ENCODE measurements at places on chromosomes 16 and 17.

- DNase-seq = no peak
Measured at GRCh38 chr17:27276653-27277156, 17.2 kb upstream of the WSB1 start.

- DNase-seq = no peak
Measured at GRCh38 chr16:35344012-35344762, 1884.8 kb downstream of the TP53TG3F start.

GRCh38 chr16:29820730-29821642 is 724 bp downstream of the MVP start:
- DNase-seq = no peak

DNA sequence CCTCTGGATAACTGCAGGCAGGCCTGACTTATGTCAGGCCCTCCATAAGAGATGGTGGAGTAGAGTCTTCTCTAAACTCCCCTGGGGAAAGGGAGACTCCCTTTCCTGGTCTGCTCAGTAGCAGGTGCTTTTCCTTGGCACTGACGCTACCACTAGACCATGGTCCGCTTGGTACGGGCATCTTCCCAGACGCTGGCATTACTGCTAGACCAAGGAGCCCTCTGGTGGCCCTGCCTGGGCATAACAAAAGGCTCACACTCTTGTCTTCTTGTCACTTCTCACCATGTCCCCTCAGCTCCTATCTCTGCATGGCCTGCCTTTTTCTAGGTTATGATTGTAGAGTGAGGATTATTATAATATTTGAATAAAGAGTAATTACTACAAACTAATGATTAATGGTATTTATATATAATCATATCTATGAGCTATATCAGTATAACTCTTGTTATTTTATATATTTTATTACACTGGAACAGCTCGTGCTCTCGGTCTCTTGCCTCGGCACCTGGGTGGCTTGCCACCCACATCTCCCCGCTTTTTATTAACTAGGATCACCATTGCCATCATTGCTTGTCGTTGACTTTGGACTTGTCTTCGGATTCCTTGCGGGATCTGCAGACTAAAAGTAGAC is 59.8 kb upstream of the ARL4D start:
- DNase-seq = peak; percentile 52

GRCh38 chr16:27520982-27521673 is 28.6 kb downstream of the GTF3C1 start:
- DNase-seq = no peak

- no peak for DNase-seq
Measured at GRCh38 chr17:81338274-81339190, 43.4 kb upstream of the SLC38A10 start.

DNA sequence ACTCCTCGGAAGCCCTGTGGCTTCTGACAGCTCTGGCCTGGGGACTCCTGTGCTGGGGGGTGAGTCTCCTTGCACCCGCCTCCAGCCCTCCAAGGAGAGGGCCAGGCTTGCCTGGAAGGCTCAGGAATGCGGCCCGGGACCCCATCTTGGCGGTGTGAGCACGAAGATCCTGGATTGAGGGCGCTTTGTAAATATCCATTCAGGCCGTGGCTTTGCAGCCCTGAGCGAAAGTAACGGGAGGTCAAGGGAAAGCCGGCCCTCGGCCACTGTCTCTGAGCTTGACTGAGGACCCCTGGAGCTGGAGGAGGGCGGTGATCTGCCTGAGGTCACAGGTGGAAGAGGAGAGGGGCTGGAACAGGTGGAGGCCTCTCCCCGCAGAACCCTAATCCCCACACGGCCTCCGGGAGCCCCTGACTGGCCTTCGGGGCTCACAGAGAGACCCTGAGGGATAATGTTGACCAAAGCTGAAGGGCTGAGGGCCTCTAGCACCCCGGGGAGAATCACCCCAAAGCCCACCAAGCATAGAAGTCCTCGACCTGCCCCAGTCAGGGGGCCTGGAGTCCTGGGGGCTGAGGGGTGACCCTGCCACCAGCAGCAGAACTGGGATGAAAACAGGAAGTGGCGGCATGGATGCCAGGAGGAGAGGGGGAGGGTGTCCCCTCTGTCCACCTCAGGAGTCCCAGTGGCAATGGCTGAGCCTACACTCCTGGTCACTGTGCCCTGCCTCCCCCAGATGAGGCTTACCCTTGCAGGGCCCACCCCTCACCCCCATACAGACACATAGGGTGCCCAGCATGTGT is 8.3 kb upstream of the RASD1 start:
- no peak for DNase-seq

DNA sequence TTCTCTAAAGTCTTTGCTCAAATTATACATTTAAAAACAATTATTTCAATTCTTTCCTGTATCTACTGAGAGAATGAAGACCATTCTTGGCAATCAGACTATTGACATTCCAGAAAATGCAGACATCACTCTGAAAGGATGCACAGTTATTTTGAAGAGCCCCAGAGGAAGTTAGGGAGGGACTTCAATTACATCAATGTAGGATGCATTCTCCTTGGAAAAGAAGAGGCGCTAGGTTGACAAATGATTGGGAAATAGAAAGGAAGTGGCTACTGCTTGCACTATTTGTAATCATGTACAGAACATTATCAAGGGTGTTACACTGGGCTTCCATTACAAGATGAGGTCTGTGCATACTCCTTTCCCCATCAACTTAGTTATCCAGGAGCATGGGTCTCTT is 74.3 kb downstream of the SSH2 start:
- DNase-seq = no peak

GRCh38 chr17:36928471-36929345 is 8.6 kb upstream of the LHX1 start:
- DNase-seq = no peak

GRCh38 chr16:9049241-9049640 is 42.2 kb upstream of the HAPSTR1 start:
- no peak for DNase-seq

- no peak for DNase-seq
Measured at GRCh38 chr17:2825253-2825970, 29.2 kb downstream of the RAP1GAP2 start.

DNA sequence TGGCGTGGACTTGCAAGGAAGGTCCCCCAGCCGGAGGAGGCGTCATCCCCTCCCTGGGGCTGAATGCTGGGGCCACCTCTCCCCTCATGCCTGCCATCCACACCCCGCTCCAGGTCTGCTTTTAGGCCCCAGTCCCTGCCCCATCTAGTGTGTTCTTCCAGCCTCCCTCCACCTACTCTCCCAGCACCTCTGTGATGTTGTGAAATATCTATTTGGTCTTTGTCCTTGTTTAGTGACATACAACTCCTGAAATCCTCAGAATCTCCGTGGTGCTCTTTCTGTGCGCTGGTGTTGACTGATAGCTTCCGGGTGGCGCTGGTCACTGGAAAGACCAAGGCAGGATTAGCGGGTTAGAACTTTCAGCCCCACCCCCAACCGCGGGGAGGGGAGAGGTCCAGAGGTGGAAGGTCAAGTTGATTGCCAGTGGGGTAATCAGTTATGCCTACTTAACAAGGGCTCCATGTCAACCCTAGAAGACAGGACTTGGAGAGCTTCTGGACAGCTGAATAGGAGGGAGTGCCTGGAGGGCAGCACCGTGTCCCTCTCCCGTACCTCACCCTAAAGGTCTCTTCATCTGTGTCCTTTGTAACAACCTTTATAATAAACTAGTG is 10.1 kb downstream of the TBC1D24 start:
- DNase-seq = no peak

GRCh38 chr17:8868092-8868491 is 618 bp upstream of the PIK3R6 start:
- no peak for DNase-seq

DNA sequence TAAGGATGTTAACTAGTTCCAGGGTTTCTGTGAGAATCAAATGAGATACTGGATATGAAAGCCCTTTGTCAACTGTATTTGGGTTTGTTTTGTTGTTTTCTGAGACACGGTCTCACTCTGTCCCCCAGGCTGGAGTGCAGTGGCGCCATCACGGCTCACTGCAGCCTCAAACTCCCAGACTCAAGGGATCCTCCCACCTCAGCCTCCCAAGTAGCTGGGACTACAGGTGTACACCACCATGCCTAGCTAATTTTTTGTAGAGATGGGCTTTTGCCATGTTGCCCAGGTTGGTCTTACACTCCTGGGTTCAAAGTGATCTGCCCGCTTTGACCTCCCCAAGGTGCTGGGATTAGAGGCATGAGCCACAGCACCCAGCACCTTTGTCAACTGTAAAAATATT is 8.9 kb downstream of the SUPT4H1 start:
- no peak for DNase-seq

DNA sequence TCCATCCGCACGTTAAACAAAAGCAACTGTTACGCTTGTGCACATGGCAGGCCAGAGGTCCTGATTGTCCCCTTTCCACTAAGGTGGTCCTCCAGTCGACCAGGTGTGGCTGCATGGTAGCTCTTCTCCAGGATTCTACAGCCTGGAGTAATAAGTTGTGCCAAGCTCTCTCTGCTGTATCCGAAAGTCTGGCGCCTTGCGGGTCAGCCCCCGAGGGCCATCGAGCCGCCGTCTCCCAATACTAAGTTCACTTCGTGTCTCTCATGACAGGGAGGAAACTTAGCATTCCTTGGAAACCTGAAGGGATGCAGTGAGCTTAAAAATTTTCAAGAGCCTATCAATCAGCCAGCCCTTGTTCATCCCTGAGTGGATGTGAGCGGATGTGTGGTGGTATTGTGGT is 5.3 kb upstream of the ENDOV start:
- no peak for DNase-seq

DNA sequence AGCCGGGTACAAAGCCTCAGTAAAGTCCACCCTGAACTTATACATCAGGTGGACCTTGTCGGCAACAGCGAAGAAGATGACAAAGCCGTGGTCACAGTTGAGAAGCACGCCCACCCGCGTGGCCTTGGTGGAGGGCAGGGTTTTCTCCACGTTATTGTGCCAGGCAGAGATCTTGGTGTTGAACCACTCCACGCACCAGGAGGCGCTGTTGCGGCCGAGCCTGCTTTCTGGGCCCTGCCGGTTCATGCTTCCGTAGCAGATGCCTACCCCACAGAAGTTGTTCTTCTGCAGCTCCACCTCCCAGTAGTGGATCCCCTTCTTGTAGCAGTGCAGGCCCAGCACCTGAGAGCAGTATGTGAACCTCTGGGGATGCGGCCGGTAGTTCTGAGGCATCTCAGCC is 22.1 kb downstream of the TRIM25 start:
- DNase-seq = no peak

- DNase-seq = no peak
Measured at GRCh38 chr16:68434624-68435210, 13.6 kb downstream of the SMPD3 start.

DNA sequence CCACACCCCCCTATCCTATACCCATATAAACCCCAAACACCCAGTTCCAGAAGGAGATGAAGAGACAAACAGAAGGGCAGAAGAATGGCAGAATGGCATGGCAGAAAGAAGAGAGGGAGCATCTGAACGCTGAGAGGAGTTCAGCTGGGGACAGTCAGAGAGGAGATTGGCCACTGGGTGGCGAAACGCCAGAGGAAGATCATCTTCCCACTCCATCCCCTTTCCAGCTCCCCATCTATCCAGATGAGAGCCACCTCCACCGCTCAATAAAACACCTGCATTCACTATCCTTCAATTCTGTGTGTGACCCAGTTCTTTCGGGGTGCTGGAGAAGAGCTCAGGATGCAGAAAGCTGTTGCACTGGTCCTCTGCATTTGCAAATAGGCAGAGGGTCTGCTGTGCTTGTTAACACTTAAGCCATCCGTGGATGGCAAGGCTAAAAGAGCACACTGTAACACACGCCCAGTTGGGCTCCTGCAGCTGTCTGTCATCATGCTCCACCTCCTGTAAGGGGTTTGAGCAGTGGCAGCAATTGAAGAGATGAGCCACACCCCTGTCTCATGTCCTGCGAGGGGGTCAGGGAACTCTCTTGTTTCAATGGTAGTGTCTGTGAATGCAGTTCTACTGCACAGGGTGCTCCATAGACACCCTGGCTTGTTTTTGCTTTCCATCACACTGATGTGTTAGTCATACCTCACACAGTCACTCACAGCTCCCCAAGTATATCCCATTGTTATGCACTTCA is 1034.8 kb upstream of the RBFOX1 start:
- no peak for DNase-seq

DNA sequence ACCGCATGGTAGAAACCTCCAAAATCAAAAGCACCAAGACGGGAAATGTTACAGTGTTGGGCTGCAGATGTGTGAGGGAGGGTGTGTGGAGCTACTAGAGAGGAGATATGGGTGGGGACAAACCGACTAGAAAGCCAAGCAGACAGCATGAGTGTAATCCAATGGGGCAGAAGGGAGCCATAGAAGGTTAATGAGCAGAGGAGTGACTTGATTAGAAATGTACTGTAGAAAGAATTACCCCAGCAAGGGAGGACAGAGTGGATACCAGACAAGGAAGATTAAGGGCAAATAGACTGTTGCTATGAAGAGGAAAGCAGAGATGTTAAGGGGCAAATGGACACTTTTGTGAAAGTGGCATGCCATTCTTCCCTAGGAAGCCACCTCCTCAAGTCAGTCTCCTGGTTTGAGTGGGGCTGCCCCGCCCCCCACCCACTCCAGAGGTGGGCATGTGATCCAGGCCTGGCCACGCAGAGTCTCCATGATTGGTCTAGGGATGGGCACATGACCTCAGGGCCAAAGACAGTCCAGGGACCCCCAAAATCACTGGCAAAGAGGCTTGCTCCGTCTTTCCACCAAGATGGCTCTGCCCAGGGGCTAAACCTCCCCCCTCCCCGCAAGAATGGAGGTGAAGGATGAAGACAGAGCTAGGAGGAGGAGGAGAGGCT is 4.3 kb downstream of the COTL1 start:
- no peak for DNase-seq

DNA sequence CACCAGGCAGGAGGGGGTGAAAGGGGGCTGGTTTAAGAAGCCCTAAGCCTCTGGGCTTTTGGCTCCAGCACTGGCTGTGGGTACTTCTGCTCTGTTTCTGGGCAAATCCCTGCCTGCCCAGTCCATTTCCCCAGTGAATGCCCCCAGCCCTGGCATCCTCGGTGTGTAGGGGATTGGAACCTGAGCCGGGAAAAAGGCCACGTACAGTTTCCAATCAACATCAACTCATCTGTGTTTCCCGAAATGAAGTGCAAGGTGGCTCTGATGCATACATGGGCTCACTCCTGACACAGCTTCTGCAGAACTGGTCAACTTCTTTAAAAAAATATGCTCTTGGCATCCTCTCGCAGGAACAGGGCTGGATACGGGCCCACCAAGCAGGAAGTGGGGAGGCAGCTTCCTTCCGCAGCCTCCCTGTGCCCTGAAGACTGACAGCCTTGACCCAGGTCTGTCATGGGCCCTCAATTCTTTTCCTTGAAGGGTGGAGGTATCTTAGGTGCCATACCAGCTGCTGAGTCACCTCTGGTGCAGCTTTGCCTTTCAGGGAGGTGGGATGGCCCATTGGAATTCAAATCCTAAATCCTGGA is 73.3 kb downstream of the N4BP1 start:
- DNase-seq = no peak

GRCh38 chr16:29699324-29700219 is 20.6 kb downstream of the QPRT start:
- DNase-seq = no peak

- DNase-seq = no peak
Measured at GRCh38 chr16:23537390-23537789, 19.8 kb downstream of the EARS2 start.

- no peak for DNase-seq
Measured at GRCh38 chr16:58366247-58367031, 25.8 kb upstream of the GINS3 start.

- DNase-seq = no peak
Measured at GRCh38 chr16:49514073-49514980, 140.7 kb downstream of the C16orf78 start.

- no peak for DNase-seq
Measured at GRCh38 chr16:66419527-66419926, 7.6 kb upstream of the BEAN1 start.

Measured in NCI-H2227 treated with DMSO at 0.1 percent for 48 hours (cell line).